ENCODE measurements at places on chromosomes 7 and 10.
A peak's percentile ranks its signal among the peaks of the same experiment; 100 is the strongest.

DNA sequence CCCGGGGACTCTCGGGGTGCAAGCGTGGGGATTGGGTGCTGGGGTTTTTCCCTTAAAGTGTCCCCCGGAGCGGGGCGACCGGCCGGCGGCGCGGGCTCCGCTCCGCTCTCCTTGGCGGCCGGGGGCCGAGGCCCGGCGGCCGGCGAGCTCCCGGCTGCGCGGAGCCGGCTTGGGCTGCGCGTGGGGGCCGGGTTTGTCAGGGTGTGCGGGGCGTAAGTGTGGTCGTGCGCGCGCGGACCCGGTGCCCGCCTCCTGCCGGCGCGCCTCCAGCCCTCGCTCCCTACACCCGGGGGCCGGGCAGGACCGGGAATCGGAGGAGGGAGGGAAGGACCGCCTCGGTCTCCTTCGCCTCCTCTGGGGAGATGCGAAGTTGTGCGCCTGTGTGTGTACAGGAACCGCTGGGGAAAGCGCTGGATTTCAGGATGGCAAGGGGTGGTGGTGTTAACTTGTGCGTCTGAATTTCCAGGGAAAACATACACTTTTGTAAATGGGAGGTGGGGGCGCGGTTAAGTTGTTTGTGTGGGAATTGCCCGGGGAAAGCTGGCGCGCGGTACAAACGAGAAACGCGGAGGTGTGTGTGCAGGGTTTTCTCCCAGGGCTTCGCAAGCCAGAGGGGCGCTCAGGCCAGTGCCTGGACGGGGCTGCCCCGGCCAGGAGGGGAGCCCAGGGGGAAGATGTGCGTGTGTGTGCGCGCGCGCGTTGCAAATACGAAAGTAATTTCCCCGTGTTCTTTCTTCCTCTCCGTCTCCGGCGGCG is 737 bp downstream of the ZMIZ1 start:
- DNase-seq = peak; percentile 48

DNA sequence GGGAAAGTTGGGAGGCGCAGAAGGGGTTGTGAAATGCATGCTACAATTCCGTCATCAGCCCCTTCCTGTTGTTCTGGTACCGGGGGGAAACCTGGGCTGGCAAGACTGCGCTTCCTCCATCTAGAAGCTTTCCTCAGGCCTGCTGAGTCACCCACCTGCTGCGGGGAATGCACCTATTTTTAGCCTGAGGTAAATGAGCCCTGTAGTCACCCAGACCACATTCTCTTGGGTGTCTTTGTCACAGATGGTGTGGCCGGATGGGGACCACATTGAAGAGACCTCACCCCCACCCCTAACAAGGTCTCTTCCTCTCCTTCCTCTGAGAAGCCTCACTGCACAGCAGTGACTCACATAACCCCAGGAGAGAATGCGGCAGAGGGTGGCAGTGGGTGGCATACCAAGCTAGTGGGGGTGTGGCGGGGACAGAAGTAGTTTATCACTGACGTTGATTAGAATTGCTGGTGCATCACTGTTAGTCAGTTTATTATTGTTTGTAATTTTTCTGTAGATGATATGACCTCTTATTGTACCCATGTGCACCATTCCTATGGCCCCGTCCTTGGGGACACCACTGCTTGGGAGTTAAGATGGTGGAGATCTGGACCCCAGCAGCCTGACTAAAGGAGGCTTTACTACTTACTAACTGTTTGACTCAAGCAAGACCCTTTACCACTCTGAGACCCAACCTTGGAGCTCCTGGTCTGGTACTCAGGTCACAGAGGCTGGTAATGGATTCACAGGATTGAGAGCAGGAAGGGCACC is 83.0 kb upstream of the DUSP5 start:
- peak; percentile 93 for DNase-seq

- DNase-seq = no peak
Measured at GRCh38 chr7:88664630-88665233, 94.8 kb upstream of the ZNF804B start.

- no peak for DNase-seq
Measured at GRCh38 chr10:42943025-42943818, 133.6 kb upstream of the RET start.

- DNase-seq = no peak
Measured at GRCh38 chr7:103773726-103774125, 215.7 kb downstream of the RELN start.

- no peak for DNase-seq
Measured at GRCh38 chr10:42991442-42992098, 85.3 kb upstream of the RET start.

DNA sequence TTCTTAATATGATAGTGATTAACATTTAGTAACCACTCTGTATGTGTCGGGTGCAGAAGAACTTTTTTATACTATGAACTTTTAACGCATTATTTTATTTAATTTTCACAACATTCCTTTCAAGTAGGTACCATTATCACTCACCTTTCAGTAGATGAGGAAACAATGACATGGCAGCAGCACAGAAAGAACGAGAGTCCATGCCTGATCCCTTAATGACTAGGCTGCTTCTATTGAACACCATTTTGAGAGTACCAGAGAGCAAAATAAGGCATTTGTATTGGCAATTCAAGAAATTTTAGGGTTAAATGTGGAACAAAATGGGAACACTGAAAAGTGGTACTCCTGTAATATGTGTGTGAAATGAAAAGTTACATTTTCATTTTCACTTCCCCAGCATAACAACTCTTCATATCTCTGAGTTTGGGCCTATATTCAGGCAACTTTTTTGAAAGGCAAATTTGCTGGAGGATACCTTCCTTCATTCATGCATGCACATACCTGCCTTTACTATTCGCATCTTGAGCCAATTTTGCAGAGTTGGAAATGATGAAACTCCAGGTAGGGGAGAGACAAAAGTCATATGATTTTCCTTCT is 12.8 kb downstream of the LRRN3 start:
- DNase-seq = no peak

Data from CD4-positive, alpha-beta T cell treated with Interleukin-21 for 1 hour (primary cell).